ENCODE measurements at places on chromosomes 16 and 17.
A peak's percentile ranks its signal among the peaks of the same experiment; 100 is the strongest.

DNA sequence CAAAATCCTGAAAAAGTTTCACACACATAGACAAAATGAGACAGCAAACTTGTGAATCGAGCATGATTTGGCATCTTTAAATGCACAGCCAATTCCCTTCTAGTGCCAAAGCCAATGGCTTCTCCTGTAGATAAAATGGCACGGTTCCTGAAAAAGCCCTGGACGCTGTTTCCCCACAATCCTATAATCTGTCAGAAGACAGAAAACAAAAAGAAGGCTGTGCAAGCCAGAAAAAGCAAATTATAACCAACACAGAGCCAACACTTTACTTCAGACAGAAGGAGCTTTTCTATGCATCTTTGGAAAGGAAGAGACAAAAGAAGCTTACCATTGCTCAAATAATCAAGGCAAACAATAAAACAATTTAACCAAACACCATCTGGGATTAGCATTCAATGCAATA is 23.8 kb downstream of the FAM222B start:
- DNase-seq, result no peak

DNA sequence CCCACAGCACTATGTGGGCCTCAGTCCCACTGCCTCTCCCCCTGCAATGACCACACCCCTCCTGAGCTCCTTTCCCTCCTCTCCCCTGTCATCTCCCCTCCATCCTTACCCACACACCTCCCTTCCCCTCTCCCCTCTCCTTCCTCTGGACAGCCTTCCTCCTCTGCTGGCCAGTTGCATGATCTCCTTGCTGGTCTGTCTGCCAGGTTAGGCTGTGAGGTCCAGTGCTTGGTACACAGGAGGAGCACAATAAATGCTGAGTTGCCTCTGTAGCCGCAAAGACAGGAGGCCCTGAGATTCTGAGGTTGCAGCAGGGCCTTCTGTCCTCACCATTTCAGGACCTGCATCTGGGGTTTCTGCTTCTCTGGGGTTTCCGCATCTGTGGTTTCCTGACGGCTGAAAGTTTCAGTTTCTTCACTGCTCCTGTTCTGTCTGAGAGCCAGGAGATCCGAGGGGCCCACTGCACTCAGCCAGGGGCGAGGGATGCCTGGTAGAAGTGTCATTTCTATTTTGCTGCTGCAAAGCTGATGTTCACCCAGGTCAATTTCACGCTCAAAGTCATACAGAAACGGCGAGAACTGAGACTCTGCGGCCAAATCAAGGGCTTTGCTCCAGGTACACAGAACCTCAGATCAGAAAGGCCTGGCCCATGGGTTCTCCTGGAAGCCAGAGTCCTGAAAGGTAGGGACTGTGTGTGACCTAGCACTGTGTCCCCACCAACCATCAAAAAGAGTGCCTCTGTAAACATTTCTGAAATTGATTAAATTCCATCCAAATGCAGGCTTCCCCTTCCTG is 4.6 kb upstream of the SLC12A3 start:
- peak; percentile 30 for DNase-seq

- DNase-seq, result peak; percentile 92
Measured at GRCh38 chr16:82655072-82655714, 28.4 kb downstream of the CDH13 start.

GRCh38 chr17:42312285-42313130 is 24.2 kb downstream of the STAT5A start:
- peak; percentile 70 for DNase-seq

DNA sequence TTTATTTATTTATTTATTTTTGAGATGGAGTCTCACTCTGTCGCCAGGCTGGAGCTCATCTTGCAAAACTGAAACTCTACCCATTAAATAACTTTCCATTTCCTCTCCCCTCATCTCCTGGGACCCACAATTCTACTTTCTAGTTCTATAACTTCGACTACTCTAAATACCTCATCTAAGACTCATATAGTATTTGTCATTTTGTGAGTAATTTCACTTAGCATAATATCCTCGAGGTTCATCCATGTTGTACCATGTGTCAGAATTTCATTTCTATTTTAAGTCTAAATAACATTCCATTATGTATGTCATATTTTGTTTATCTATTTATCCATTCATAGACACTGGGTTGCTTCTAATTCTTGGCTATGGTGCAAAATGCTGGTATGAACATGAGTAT is 5.1 kb upstream of the NT5M start:
- no peak for DNase-seq

DNA sequence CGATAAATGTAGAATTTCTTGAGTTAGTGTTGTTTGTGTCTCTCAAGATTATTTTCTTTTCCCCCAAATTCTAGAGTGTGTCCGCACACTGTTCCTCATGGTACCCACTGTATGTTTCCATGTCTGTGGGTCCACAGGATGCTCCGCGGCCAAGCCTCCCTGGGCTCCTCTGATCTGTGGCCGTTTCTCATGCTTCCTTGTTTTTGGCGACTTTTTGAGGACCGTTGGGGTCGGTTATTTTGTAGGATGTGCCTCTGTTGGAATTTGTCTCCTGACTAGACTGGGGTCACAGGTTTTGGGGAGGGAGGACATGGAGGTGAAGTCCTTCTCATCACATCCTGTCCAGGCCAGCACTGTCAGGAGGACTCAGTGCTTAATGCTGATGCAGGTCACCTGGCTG is 140.0 kb downstream of the LAT start:
- DNase-seq, result no peak

- DNase-seq, result no peak
Measured at GRCh38 chr16:68915589-68915988, 72.3 kb downstream of the TANGO6 start.

DNA sequence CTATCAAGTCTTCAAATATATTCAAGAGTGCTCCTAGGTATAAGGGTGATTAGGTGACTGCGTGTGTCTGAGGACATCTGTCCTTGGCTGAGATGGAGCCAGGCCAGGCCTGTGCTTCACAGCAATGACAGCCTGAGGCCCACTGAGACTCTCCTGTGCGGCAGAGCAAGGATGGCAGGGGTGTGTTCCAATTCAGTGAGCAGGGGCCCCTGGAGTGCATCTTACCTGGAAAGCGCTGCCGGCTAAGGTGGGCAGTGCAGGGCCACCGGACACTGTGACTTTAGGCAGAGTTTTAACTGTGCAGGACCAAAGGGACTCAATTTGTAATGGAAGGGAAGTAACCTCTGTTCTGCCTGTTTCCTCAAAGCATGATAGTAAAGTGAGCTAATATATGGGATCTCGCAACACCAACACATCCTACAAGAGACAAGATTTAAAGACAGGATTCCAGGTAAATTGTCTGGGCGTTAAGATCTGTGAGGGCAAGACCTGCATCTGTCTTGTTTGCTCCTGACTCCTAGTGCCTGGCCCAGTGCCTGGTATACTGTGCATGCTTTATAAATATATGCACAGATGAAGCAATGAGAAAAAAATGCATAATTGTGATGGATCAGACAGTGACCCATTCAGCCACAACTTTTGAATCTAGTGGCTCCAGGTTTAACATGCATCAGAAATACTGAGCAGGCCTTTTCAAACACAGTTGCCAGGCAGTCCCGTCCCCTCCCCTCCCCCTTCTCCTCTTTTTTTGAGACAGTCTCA is 86.7 kb downstream of the MRC2 start:
- DNase-seq, result no peak
